ENCODE measurements at places on chromosomes 5 and 9.

DNA sequence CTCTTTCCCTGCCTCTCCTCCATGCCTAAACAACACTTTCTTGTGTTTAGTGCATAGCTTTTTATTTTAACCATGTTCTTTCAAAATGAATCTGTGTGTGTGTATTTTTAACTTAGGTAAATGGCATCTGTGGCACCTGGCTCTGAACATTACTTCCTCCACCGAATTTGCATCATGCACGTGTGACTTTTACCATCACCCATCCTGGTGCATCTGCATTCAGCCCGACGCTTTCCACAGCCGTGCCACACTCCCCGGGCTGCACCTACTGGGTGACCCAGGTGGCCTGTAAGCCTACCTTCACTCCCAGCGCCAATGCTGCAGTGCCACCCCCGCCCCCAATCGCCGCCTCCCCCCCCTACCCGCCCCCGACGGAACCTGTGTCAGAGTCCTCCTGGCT lies 12.7 kb upstream of the FCN1 start:
- no peak for DNase-seq

DNA sequence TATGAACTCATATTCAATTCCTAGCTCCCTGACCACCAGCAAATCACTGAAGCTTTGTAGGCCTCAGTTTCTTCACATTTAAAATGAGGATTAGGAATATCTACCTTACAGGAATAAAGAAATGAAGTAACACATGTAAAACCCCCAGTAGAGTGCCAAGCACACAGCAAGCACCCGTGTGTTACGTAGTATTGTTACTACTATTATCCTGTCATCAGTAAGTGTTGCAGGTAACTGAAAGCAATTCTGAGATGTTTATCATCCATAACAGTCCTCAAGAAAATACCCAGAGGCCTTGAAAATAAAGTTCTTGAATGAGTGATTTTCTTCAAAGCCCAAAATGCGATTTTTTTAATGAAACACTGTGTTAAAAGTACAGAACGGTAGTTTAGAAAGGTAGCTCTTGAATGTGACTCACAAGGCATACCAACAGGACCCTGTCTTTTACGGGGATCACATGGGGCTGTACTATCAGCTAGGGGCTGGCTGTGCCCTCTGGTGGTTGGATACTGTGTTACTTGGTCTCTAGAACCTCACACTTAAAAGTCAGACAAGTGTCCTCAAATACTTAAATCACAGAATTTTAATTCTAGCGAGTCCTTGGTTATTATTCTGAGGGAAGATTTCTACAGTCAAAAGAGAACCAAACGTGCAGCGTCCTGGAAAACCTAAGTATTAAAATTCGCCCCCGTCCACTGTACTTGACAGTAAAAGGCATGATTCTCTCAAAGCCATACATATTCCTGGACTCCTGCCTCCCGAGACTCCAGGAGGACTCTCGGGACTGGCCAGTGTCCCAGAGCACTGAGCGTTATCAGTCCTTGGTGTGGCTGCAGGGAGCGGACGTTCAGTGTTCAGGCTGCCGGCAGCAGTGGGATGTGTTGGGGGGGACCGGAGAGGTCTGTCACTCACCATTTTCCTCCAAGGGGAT lies 725 bp downstream of the NDUFB6 start:
- peak; percentile 65 for DNase-seq

DNA sequence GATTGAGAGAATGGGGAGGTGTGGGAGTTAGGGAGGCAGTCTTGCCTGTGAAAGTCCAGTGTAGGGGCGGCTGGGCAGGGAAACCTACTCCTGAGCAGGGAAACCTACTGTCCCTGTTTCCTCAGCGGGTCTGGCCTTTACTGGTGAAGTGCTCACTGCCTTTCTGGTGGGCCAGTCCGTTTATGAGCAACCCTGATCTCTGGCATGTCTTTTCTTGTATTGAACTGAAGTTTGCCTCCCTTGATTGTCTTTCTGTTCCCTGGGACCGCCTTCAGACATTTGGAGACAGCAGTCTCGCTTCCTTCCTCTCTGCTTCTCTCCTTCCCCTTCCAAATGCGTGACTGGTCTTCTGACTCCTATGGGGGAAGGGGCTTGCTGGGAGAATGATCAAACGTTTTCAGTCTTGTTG lies 2.9 kb downstream of the SNX18 start:
- DNase-seq: peak; percentile 64

DNA sequence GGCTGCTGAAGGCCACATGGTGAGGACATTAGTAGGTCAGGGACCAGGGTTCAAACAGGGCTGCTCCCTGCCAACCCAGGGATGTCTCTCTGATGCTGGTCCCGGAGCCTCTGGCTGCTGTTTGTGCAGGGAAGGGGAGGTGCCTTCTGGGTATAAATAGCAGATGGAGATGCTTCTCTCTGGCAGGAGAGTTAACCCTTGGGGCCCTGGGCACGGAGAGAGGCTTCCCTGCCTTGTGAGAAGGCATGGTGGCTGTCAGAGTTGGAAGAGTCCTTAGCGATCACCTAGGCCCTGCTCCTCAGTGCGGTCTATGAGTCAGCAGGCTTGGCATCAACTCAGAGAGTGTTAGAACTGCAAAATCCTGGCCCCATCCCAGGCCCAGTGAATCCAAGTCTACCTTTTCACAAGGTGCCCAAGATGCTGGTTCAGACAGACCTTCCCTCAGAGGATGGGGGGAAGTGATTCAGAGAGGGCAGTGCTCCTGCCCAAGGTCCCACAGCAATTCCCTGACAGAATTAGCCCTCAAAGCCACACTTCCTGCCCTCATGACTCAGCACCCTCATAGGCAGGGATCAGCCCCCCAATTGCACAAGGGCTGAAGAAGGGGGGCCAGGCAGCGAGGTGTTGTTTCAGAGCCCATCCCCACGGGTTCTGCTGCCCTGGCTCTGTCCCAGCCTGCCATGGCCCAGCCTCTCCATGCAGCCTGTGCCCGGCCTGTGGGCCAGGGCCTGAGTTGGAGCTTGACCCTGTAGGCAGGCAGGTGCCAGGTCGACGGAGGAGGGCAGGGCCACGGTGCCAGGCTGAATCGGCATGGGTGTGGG lies 25.6 kb downstream of the CAMK2A start:
- DNase-seq: peak; percentile 89

GRCh38 chr9:127792417-127793031 lies 6.7 kb downstream of the CDK9 start:
- DNase-seq: no peak

GRCh38 chr5:12777342-12777741 lies 873.1 kb upstream of the CTNND2 start:
- no peak for DNase-seq

DNA sequence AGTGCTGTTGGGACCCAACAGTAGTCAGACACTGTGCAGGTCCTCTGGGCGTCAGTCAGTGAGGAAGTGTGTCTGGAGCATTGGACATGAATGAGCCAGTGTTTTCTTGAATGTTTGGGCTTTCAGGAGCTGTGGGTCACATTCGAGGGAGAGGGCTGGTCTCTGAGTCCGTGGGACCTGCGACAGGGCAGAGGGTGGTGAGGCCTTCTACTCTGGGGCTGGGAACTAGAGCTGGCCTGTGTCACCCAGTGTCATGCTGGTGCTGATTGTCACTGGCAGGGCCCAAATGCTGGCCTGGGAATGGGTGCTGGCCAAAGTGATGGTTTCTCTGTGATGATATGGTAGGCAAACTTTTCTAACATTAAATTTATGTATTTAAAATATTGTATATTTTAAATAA lies 10.3 kb downstream of the POLR1E start:
- DNase-seq: no peak
